ENCODE measurements at places on chromosomes 12 and 14. TPM values are rescaled to one million over a fixed set of nuclear protein-coding genes. Genes with fewer than 3 reads are reported as not detected.

SLC38A2 gene
- polyA plus RNA-seq, result 278 TPM

KERA gene
- not detected for polyA plus RNA-seq

FAIM2 gene
- polyA plus RNA-seq, result 6.1 TPM

BATF gene
- not detected for polyA plus RNA-seq

FAM90A1 gene
- polyA plus RNA-seq, result 1.7 TPM

RHEBL1 gene
- 2.1 TPM for polyA plus RNA-seq

Data from right renal pelvis (tissue), 4 donors.